NCI-H82 (cell line): ENCODE measurements at places on chromosomes 1 and 21.

- DNase-seq, result no peak
These were observed 128.3 kb downstream of the LMX1A start for GRCh38 chr1:165228111-165228655.

DNA sequence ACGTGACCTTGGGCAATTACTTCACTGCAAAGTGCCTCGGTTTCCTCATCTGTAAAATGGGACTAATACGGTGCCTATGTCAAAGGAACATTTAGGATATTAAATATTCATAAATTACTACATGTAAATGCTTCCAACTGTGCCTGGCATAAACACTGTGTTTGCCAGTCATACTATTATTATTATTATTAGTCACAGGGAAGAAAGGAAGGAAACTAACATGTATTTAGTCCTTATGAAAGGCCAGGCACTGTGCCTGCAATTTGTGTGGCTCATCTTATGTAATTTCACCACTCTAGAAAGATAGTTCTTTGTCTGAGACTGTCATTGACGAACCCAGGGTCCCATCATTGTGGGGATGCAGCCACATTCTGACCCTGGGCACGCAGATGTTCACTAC lies 45.0 kb downstream of the EPHB2 start:
- DNase-seq, result no peak

GRCh38 chr1:65717815-65718454 lies 74.8 kb upstream of the PDE4B start:
- peak; percentile 10 for DNase-seq

- DNase-seq, result no peak
These were observed 82.7 kb downstream of the SIK1 start for GRCh38 chr21:43343992-43344886.

- no peak for DNase-seq
These were observed 1.6 kb upstream of the IRF6 start for GRCh38 chr1:209807509-209807908.

DNA sequence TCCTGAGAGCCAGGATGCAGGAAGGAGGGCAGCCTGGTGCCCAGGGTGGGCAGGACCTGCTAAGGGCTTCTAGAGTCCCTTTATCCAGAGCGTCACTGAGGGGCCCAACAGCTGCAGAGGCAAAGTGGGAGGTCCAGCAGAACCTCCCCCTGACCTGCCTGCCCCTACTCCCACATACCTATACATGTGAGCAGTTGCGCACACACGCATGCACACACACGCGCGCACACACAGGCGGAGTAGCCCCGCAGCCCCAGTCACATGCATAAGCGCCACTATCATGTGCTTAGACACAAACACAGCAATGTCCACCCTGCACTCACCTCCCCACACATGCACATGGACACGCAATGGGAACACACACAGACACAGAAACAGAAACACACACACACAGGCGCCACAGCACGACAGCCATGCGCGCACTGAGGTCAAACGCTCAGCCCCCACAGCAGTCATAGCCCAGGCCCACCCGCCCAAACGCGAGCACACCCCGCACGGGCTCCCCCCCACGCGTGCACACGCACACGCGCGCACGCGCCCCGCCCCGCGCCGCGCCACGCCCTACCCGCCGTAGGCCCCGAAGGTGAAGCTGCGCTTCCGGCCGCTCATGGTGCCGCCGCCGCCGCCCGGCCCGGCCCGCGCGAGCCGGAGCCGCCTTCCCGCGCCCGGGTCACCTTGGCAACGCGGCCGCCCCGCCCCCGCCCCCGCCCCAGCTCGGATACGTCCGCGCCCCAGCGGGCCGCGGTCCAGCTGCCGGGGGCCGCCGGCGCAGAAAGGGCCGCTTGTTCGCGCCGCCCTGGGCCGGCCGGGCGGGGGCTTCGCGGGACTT lies 17.7 kb downstream of the RAP1GAP start:
- peak; percentile 72 for DNase-seq

- DNase-seq, result no peak
These were observed 10.2 kb upstream of the PLXNA2 start for GRCh38 chr1:208254376-208254775.

GRCh38 chr1:53819387-53819786 lies 18.7 kb downstream of the NDC1 start:
- DNase-seq, result no peak

DNA sequence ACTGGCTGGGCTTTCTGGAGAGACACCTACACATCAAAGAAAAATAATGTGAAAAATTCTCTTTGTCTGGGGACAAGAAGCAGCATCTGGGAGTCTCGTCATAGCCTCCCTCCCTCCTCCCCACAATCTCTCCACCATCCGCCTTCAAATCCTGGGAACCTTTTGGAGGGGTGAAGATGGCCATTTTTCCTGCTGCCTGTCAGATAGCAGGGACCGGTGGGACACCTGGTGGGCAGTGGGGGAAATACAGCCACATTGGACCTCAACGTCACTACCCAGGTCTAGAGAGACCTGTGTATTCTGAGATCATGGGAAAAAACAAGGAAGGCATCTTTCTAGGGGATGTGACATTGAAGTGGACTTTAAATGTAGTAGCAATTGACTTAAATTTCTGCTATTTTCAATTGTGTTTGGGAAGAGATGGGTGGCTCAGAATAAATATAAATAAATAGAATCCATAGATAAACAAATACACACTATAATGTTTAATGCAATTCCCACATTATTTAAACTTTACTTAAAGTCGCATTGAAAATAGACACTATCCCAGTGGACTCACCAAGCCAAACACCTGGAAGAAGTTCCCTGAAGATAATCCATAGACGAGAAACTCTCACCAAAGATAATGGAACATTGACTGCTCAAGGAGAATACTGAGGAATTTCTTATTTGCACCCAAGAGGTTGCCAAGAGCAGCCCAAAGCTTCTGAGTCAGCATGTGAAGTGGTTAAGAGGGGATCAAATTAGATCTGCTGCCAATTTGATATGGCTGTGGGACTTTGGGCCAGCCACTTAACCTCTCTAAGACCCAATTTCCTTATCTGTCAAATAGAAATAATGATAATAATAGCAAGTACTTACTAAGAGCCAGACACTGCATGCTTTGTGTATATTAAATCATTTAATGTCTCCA lies 147.6 kb upstream of the CAMK1G start:
- DNase-seq, result peak; percentile 91

DNA sequence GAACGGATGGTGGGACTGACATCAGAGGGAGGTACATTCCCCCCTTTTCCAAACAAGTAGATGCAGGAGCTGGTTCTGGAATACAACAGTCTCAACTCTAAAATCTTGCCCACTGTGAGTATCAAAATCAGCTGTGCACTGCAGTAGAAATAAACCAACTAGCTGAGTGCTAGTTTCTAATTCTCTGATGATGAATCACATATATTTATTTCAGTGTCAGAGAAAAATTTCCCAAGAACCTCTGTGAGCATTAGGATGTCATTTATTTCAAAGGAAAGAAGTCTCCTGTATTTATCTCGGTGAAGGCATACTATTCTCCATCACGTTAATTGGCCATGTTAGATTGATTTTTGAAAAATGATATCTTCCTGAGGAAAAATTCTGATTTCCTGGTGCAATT lies 67.1 kb downstream of the LHX9 start:
- no peak for DNase-seq

- peak; percentile 96 for DNase-seq
These were observed 1.1 kb upstream of the PPM1J start for GRCh38 chr1:112716133-112716720.

DNA sequence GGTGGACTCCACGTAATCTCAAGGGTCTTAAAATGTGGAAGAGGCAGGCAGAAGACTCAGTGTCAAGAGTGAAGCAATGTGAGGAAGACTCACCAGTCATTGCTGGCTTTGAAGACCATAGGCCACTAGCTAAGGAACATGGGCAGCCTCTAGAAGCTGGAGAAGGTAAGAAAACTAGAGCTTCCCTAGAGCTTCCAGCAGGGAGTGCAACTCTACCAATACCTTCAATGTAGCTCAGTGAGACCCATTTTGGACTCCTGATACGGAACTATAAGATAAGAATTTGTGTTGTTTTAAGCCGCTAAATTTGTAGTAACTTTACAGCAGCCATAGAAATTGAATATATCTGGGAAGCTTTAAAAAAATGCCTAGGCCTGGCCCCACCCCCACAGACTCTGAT lies 18.9 kb downstream of the METTL13 start:
- DNase-seq, result peak; percentile 57

GRCh38 chr1:59604191-59604590 lies 210.6 kb upstream of the HOOK1 start:
- DNase-seq, result no peak

DNA sequence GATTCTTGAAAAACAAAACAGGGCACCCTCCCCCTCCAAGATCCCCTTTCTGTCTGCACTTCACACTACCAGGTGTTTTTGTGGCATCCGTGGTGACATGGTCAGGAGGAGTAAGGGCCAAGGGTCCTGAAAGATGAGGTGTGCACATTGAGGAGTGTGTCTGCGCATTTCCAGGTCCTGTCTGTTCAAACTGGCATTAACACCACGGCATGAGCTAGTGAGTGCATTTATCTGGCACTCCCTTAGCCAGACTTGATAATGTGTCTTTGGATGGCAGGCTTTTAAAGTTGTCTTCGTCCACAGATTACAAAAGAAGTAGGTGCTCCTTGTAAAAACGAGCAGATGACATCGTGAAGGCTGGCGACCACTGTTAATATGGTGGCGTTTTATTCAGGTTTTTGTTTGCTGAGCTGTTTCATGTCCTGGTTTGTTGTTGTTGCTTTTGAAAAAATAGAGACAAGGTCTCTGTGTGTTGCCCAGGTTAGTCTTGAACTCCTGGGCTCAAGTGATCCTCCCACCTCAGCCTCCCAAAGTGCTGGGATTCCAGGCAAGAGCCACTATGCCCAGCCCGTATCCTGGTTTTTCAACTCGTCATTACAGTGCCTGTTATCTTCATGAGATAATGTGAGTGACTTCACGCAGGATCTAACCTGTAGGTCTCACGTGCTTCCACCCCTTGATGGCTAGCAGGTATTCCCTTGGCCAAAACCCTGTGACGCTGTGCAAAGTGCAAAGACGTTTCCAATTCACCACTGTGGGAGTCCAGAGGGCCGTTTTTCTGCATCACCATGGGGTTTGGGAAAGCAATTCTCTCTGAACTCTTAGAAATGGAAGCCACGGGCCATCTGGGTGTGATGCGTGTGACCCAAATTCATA lies 4.2 kb downstream of the TMEM51 start:
- no peak for DNase-seq

DNA sequence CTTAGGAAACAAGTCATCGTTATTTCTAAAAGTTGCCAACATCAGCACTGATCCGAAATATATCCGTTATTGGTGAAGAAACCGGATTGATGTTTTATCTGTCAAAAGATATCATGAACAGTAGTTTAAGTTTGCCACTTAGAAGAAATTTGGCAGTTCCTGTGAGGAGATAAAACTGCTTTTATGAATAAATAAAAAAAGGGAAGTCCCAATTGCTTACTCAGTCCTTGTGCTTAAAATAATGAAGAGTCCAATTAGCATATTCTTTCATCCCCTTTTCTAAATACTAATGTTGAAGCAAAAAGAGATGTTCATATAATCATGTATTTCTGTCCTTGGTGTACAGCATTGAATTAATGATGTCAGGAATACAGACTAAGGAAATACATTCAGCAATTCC lies 164.6 kb downstream of the NCAM2 start:
- DNase-seq, result no peak

DNA sequence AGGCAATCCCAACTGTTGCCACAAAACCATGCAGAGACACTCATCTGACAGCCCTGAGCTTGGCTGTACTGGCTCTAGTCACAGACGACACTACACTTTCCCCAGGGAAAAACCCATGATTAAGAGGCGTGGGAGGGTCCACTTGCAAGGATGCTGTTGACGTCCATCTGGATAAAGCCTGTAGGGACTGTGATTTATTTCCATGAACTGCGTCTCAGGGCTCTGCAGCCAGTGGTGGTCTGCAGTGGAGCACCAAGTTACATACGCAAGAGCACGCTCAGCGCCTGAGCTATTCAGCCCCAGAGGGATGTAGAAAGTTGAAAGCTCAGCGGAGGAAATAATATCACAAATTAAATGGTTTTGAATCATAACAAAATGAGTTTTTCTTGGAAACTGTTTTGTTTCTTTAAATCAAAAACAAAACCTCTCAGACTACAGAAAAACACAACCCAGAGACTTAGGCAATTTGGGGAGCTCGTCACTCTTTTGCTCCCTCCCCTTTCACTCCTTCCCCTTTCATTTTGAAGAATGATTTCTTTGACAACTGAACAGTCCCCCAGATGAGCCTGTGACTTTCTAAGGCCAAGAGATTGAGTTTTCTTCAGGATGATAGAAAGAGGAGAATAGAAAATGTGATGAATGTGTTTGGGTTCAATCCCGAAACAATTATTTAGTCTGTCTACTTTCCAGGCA lies 71.2 kb downstream of the NGF start:
- peak; percentile 4 for DNase-seq

GRCh38 chr1:172478485-172478884 lies 34.6 kb upstream of the PIGC start:
- DNase-seq, result no peak

DNA sequence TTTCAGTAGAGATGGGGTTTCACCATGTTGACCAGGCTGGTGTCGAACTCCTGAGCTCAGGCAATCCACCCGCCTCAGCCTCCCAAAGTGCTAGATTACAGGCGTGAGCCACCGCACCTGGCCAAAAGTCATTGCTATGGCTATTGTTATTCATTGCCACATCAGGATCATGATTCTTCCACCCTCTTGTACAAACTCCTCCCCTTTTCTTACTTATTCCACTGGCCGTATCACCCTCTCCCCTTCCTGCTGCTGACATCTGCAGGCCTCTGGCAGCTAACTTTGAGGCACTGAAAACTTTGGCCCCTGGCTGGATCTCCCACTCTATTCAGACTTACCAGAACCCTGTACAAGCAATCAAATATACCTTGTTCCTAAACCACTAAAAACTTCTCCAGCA lies 10.9 kb downstream of the TMEM53 start:
- no peak for DNase-seq

- DNase-seq, result peak; percentile 19
These were observed 29.0 kb downstream of the ACP6 start for GRCh38 chr1:147641291-147641690.

DNA sequence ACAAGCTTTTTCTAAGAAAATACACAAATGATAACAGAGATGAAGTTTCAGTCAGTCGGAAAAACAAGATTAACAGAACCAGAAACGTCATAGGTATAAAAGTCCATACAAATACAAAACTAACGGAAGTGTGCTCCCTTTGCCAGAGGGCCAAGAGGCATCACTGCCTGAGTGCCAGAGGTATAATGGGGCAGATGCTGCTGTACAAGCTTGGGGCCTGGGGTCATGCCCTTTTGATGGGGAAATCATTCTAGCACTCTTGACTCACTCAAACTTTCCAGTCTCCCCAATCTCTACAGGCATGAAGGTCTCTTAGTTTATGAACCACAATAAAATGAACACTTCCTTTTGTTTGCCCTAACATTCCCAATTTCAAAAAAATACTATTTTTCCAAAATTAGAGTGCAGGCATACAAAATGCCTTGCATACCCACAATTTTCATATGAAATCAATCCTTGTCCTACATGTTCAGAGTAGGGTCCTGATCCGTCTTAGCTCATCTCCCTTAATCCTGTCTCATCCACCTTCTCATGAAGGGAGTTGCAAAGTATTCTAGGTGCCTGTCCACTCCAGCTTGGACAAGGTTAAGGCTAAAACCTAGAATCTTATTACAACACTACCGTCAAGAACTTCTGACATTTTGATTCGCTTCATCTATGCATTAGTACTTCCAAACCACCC lies 1.5 kb downstream of the RPL22 start:
- peak; percentile 61 for DNase-seq

- DNase-seq, result peak; percentile 43
These were observed 1.1 kb downstream of the THEM4 start for GRCh38 chr1:151908228-151908691.
